Mesothelial cell of epicardium (in vitro differentiated cells): ENCODE measurements at places on chromosomes 7 and 10. TPM values are rescaled to one million over a fixed set of nuclear protein-coding genes. Genes with fewer than 3 reads are reported as not detected.
A peak's percentile ranks its signal among the peaks of the same experiment; 100 is the strongest.

The RELN gene
- 7.3 to 9.7 TPM (median 8.6 TPM) in 3 replicates for total RNA-seq

DNA sequence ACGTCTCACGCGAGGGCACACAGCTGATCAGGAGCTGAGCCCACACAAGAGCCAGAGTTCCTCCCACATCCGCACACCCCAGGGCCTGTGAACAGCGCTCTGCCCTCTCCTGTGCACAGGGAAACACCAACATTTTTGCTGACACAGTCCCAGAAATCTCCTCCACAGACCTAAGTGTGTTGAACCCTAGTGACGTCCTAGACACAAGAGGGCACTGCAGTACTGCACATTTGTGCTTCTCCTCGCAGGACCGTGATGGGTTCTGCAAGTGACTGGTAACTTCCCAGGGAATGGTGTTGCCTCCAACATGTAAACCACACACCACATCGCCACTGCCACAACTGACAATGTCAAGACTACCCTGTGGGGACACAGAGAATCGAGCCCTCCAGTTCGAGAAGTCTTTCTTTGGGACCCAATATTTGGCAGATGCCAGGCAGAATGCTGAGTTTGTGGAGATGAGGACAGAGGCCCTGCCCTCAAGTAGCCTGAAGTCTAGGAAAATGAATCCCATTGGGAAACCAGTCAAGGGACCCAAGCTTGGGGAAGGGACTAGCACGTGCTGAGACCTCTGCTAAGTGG is 170.3 kb downstream of the PAXIP1 start:
- DNase-seq = no peak
- no peak overlapping the region for H3K27ac ChIP-seq
- no peak overlapping the region for H3K4me3 ChIP-seq
- H3K4me1 ChIP-seq = no peaks in the 10 kb centered on the region
- H3K36me3 ChIP-seq = no peaks in the 10 kb centered on the region

DNA sequence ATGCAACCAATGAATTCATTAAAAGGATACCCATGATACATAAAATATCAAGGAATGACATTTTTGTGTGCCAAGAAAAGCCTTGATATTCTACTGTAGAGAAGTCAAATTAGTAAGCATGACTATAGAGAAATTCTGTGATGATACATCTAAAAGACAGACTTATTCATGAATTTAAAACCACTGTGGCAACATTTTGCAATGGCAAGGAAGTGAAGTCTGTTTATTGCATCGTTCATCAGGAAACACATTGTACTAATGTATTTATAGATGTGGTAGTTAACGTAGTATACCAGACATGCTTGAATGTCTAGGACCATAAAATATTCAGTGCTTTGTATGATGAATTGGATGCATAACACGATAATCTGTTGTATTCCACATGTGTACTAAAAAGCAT is 9.3 kb upstream of the CLEC5A start:
- no peak for DNase-seq
- H3K4me3 ChIP-seq = no peak overlapping the region
- H3K27me3 ChIP-seq = no peaks in the 10 kb centered on the region
- no peaks in the 10 kb centered on the region for H3K36me3 ChIP-seq
- H3K27ac ChIP-seq = no peak overlapping the region

GRCh38 chr7:132380059-132380458 is 196.2 kb downstream of the PLXNA4 start:
- no peaks in the 10 kb centered on the region for H3K36me3 ChIP-seq
- no peak for DNase-seq
- H3K4me1 ChIP-seq = peaks cover 22% of the 10 kb centered on the region
- no peak overlapping the region for H3K27ac ChIP-seq
- H3K4me3 ChIP-seq = no peak overlapping the region

- peaks cover 22% of the 10 kb centered on the region for H3K4me1 ChIP-seq
- no peak for DNase-seq
- no peaks in the 10 kb centered on the region for H3K36me3 ChIP-seq
- no peak overlapping the region for H3K27ac ChIP-seq
- no peak overlapping the region for H3K4me3 ChIP-seq
These were observed 171.6 kb upstream of the SVIL start for GRCh38 chr10:29806350-29806788.

DNA sequence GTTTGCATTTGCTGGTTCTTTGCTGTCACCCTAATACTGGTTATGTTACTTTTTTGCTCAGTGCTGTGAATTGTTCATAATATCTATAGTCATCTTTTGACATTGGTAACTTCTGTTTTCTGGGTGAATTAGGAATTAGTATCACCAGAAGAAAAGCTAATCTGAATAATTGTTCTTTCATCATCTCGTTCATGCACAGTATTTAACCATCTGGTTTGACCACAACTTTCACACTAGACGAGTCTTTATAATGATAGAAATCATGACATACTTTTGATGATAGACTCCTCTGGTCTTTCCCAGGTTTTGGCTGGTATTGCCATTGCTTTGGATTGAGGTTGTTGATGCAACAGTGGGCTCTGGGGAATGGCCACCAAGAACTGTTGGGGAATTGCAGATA is 25.1 kb downstream of the SGPL1 start:
- H3K4me3 ChIP-seq = no peak overlapping the region
- peaks cover 54% of the 10 kb centered on the region for H3K36me3 ChIP-seq
- DNase-seq = no peak
- H3K27me3 ChIP-seq = no peaks in the 10 kb centered on the region

The SH2B2 gene
- 7.9 to 8.2 TPM (median 8.2 TPM) in 3 replicates for total RNA-seq

The TMEM130 gene
- total RNA-seq = 11.5 to 15.1 TPM (median 12.5 TPM) in 3 replicates

GRCh38 chr7:47451851-47452205 is 130.1 kb downstream of the TNS3 start:
- H3K27me3 ChIP-seq = no peaks in the 10 kb centered on the region
- H3K4me1 ChIP-seq = peaks cover 45% of the 10 kb centered on the region
- peaks cover 11% of the 10 kb centered on the region for H3K36me3 ChIP-seq
- DNase-seq = no peak
- H3K4me3 ChIP-seq = no peak overlapping the region

The HOXA1 gene
- total RNA-seq = 13.7 to 14.6 TPM (median 14.0 TPM) in 3 replicates

DNA sequence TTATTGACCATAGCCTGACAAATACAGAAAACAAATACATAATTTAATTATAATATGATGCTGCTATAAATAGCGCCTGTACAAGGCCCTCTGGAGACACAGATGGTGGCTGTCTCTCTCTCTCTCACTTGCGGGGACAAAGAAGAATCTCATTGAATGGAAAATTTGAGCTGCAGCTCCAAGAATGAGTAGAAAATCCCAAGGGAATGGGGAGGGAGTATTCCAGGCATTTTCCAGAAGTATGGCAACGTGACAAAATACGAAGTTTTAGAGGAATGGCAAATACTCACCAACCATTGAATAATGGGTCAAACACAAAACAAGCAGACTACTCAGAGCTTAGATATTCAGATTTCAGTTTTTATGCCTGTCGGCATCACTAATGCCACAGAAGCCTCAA is 179.9 kb downstream of the NRP1 start:
- H3K27ac ChIP-seq = no peak overlapping the region
- H3K4me3 ChIP-seq = no peak overlapping the region
- DNase-seq = no peak
- no peaks in the 10 kb centered on the region for H3K27me3 ChIP-seq

DNA sequence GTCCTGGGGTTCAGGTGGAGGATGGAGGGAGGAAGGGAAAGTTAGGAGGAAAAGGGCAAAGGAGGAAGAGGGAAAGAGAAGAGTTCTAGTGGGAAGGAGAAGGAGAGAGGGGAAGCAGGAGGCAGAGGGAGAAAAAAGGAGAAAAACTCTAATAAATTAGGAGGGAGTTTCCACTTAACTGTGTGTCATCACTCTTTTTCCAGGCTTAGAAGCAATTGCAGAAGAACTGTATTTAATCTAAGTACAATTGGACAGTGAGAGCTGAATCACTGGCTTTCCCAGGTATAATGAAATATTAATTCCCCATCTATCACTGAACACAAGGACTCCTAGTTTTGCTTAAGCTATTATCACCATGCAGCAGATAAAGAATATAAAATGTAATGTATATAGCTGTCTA is 76.8 kb downstream of the CREB3L2 start:
- peaks cover 5% of the 10 kb centered on the region for H3K4me1 ChIP-seq
- no peak overlapping the region for H3K27ac ChIP-seq
- no peak for DNase-seq
- peaks cover 54% of the 10 kb centered on the region for H3K36me3 ChIP-seq

The FERD3L gene
- not detected in 3 replicates for total RNA-seq

- no peaks in the 10 kb centered on the region for H3K36me3 ChIP-seq
- DNase-seq = no peak
- H3K27ac ChIP-seq = no peak overlapping the region
- no peak overlapping the region for H3K4me3 ChIP-seq
- H3K27me3 ChIP-seq = peaks cover 17% of the 10 kb centered on the region
These were observed 538.5 kb downstream of the HTR7 start for GRCh38 chr10:90319188-90319914.

GRCh38 chr10:125984346-125984745 is 88.0 kb downstream of the FANK1 start:
- no peak overlapping the region for H3K4me3 ChIP-seq
- H3K27ac ChIP-seq = no peak overlapping the region
- no peak for DNase-seq
- H3K27me3 ChIP-seq = no peaks in the 10 kb centered on the region
- peaks cover 1% of the 10 kb centered on the region for H3K36me3 ChIP-seq

The ZNF804B gene
- total RNA-seq = 0.38 to 0.66 TPM (median 0.47 TPM) in 3 replicates

- H3K4me3 ChIP-seq = no peak overlapping the region
- H3K27ac ChIP-seq = no peak overlapping the region
- no peak for DNase-seq
- H3K27me3 ChIP-seq = peaks cover 75% of the 10 kb centered on the region
These were observed 51.4 kb downstream of the C10orf67 start for GRCh38 chr10:23293145-23293724.

DNA sequence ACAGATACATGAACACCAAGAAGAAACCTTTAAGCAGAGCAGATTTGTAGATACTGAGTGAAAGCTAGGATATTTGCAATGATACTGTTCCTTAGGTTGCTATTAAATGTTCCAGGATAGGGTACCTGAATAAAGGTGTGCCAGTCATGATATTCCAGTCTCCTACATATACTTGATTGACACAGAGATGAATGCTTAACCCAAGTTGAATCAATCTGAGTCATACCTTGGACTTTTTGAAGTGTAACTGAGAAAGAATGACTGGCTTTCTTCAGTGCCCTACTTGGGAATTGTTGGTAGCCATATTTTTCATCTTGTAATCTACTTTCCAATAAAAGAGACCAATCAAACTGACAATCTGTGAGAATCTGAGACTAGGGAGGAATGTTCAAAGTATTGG is 805.7 kb upstream of the GHITM start:
- DNase-seq = no peak
- no peak overlapping the region for H3K4me3 ChIP-seq
- H3K27ac ChIP-seq = no peak overlapping the region
- no peaks in the 10 kb centered on the region for H3K4me1 ChIP-seq
- peaks cover 4% of the 10 kb centered on the region for H3K36me3 ChIP-seq
- H3K27me3 ChIP-seq = no peaks in the 10 kb centered on the region

DNA sequence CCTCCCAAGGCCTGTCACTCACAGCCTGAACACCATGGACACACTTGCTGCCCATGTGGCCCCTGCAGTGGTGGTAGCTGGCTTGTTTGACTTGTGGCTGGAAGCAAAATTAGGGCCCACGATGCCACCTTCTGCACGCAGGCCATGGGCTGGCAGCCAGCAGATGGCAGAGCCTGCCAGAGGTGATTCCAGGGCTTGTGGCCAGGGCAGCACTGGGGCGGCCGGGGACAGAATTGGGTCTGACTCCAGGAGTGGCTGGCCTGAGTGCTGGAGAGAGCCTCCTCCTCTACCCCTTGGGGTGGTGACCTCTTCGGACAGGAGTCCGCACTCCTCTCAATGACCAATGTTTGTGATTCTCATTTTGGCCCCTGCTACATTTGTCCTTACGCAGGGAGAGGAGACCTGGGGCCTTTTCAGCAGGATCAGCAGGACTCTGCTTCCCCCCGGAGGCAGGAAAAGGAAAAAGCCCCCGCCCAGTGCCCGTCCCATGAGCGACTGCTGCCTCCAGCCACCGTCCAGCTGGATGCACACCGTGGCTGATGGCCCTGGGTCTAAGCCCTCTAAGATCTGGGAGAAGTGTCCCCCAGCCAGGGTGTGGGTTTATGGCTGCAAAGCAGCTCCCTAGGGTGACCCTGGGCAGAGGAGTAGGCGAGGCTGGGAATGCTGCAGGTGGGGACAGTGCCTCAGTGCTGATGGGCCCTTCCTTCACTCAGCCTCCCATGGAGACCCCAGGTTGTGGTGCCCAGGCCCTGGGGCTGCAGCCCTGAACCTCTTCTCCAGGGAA is 26.5 kb downstream of the DNAJB12 start:
- peak; percentile 68 for DNase-seq
- H3K4me1 ChIP-seq = peaks cover 58% of the 10 kb centered on the region
- H3K4me3 ChIP-seq = no peak overlapping the region
- no peaks in the 10 kb centered on the region for H3K27me3 ChIP-seq
- no peaks in the 10 kb centered on the region for H3K36me3 ChIP-seq

The SPACDR gene
- total RNA-seq = 2.0 to 3.6 TPM (median 3.3 TPM) in 3 replicates

The CTNNA3 gene
- 14.2 to 17.6 TPM (median 14.2 TPM) in 3 replicates for total RNA-seq

The LYZL2 gene
- not detected in 3 replicates for total RNA-seq

The CFAP70 gene
- 5.2 to 5.7 TPM (median 5.7 TPM) in 3 replicates for total RNA-seq

DNA sequence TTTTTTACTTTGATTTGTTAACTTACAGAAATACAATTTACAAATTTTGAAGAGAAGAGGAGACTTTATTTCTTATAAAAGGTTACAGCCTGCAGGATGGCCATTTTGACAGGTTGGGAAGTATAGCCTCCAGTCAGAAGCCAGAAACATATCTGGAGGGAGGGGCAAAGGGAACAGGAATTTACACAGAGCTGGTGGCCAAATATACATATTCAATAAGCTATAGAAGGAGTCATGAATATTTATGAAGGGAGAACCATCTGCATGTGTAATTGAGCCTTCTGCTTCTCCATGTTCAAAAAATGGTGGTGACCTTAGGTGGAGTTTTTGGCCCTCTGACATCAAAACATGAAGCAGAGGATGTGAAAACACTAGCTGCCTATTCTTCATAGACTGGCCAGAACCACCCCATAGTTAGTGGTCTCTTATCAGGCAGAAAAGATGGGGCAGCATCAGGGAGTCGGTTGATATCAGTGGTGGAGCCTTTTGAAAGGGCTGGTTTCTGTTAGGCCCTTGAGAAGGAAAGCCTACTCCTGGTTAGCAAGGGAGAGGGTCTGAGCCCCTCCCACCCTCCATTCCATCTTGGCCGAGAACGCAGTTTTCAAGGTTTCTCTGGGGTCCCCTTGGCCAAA is 57.2 kb downstream of the ENTPD1 start:
- DNase-seq = no peak
- no peaks in the 10 kb centered on the region for H3K4me1 ChIP-seq
- no peaks in the 10 kb centered on the region for H3K36me3 ChIP-seq
- no peak overlapping the region for H3K27ac ChIP-seq
- peaks cover 7% of the 10 kb centered on the region for H3K27me3 ChIP-seq

- H3K4me3 ChIP-seq = no peak overlapping the region
- H3K27me3 ChIP-seq = no peaks in the 10 kb centered on the region
- H3K4me1 ChIP-seq = peaks cover 46% of the 10 kb centered on the region
- peak; percentile 34 for DNase-seq
- peaks cover 19% of the 10 kb centered on the region for H3K36me3 ChIP-seq
These were observed 470.0 kb downstream of the SUGCT start for GRCh38 chr7:40604601-40605438.

The ELOVL3 gene
- 0.27 to 0.44 TPM (median 0.43 TPM) in 3 replicates for total RNA-seq
